ENCODE measurements at places on chromosomes 1 and 21. TPM values are rescaled to one million over a fixed set of nuclear protein-coding genes. Genes with fewer than 3 reads are reported as not detected.

- no peak for DNase-seq
- H3K27ac ChIP-seq, result no peak overlapping the region
- no peak overlapping the region for H3K4me3 ChIP-seq
- H3K27me3 ChIP-seq, result no peaks in the 10 kb centered on the region
Measured at GRCh38 chr1:207810606-207811295, 58.9 kb downstream of the CD46 start.

GRCh38 chr1:183593356-183593755 is 3.1 kb upstream of the NCF2 start:
- H3K36me3 ChIP-seq, result peaks cover 4% of the 10 kb centered on the region
- no peak overlapping the region for H3K4me3 ChIP-seq
- H3K27ac ChIP-seq, result no peak overlapping the region
- H3K4me1 ChIP-seq, result peaks cover 41% of the 10 kb centered on the region

DNA sequence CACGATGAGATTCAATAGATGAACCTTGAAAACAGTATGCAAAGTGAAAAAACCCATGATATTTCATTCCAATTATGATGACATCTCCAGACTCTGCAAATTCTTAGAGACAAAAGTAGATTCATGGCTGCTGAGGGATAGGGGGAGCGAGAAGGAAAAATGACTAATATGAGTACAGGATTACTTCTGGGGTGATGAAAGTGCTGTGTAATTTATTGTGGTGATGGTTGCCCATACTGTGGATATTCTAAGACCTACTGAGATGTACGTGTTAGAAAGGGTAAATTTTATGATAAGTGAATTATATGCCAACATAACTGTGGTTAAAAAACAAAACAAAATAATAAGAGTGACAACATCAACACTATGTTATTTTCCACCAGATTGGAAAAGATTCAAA is 18.9 kb upstream of the RGS7 start:
- no peak for DNase-seq
- no peaks in the 10 kb centered on the region for H3K4me1 ChIP-seq
- no peak overlapping the region for H3K27ac ChIP-seq
- no peaks in the 10 kb centered on the region for H3K27me3 ChIP-seq

The L1TD1 gene
- not detected for total RNA-seq

DNA sequence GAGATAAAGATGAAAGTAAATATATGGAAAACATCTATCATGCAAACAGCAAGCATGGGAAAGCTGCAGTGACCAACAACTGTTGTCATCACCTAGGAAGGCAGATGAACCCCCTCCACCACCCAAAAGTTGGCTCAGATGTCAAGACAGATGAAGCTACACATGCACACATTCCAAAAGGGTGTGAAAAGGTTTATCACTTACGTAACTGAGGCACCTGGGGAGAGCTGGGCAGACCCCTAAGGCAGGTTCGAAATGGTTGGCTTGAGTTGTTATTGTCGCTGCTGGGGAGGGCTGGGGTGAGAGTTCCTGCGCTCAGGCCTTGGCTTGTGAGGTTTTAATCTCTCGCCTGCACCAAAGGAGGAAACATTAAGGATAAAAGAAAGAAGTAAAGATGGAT is 355.1 kb upstream of the CHRM3 start:
- no peak overlapping the region for H3K27ac ChIP-seq
- no peak for DNase-seq
- H3K4me3 ChIP-seq, result no peak overlapping the region
- H3K4me1 ChIP-seq, result no peaks in the 10 kb centered on the region
- H3K36me3 ChIP-seq, result no peaks in the 10 kb centered on the region
- no peaks in the 10 kb centered on the region for H3K27me3 ChIP-seq

DNA sequence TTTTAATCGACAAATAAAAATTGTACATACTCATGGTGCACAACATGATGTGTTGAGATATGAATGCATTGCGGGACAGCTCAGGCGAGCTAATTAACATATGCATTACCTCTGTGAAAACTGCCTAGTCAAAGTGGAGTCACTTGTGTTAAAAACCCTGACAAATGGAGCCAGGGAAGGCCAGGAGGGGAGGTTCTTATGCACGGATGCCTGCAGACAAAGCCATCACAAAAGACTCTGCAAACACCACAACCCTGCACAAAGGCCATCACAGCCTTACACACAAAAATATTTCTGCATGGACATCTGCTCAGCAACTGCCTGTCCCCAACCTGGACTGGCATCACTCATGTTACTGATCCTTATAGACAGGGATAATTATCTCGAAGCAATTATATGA is 204.4 kb upstream of the AJAP1 start:
- no peak for DNase-seq
- peaks cover 3% of the 10 kb centered on the region for H3K27me3 ChIP-seq
- no peak overlapping the region for H3K27ac ChIP-seq

The EPHB2 gene
- total RNA-seq, result 0.08 TPM

- no peaks in the 10 kb centered on the region for H3K27me3 ChIP-seq
- no peaks in the 10 kb centered on the region for H3K4me1 ChIP-seq
- no peak for DNase-seq
Measured at GRCh38 chr1:245768596-245768995, 613.8 kb downstream of the KIF26B start.

The FCRL1 gene
- not detected for total RNA-seq

The LIPI gene
- not detected for total RNA-seq

DNA sequence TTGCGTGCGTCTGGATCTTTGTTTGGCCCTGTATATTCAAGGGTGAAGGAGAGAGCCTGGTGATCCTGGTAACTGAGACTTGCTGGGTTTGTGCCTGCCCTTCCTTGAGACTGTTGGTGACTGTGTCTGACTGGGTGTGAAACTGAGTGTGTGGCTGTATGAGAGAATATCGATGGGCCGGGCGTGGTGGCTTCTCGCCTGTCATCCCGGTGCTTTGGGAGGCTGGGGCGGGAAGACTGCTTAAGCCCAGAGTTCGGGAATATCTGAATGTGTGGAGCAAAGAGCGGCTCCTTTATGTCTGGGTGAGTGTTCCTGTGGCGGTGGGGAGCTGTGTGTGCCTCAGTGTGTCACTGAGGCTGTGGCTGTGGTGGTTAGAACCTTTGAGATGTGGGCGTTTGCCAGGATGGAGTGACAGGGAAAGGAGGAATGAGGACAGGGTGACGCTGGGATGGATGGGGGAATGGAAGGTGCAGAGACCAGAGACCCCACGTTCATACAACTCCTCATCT is 2.7 kb upstream of the MARCKSL1 start:
- peaks cover 54% of the 10 kb centered on the region for H3K4me1 ChIP-seq
- H3K27ac ChIP-seq, result peak overlapping the region; percentile 14
- DNase-seq, result no peak
- H3K4me3 ChIP-seq, result no peak overlapping the region
- peaks cover 10% of the 10 kb centered on the region for H3K36me3 ChIP-seq
- no peaks in the 10 kb centered on the region for H3K27me3 ChIP-seq

DNA sequence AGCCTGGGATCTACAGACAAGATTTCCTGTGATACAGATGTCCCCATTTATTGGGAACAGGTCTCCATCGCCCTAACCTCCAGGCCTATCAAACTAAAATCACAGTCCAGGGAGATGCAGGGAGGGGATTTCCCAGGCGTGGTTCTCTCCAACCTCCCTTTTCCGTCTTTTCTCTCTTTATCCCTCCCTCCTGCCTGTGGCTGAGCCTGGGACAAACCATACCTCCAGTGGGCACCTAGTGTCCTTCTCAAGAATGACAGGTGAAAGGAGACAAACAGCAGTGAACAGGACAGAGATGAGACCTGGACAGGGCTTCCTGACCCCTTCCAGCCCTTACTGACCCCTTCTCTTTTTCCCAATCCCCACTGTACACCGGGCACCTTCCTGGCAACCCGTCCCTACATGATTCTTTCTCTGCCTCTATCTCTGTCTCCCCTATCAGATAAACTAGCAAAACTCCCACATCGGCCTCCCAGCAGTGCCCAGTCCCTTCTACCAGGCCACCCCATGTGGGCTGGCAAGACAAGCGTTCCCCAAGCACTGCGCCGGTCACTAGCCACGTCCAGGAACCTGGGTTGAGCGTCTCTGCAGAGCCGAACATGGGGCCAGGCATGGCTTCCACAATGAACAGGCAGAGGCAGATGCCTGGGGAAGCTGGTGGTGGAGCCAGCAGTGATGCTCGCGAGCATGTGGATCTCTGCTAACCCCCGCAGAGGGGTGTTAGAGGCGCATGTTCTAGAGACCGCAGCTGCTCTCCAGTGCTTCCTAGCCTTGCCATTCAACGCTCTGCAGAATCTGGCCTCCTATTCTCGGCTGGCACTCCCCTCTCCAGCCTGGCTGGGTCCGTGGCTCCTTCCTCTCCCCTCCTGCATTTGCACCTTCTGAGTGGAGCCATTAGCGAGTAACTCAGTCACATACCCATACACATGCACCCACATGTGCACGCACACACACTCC is 54.7 kb downstream of the ELK4 start:
- H3K4me1 ChIP-seq, result no peaks in the 10 kb centered on the region
- no peak overlapping the region for H3K4me3 ChIP-seq
- DNase-seq, result no peak
- no peaks in the 10 kb centered on the region for H3K36me3 ChIP-seq
- H3K27me3 ChIP-seq, result peaks cover 17% of the 10 kb centered on the region

Measured in activated CD4-positive, alpha-beta T cell treated with anti-CD3 and anti-CD28 coated beads, Interleukin-2, amount 10 ng/mL, durations not matched to agents 7 days and 5 days (primary cell).